ENCODE measurements at places on chromosomes 12 and 14. TPM values are rescaled to one million over a fixed set of nuclear protein-coding genes. Genes with fewer than 3 reads are reported as not detected.

The LMNTD1 gene
- total RNA-seq: 0.15 TPM

The KERA gene
- total RNA-seq: not detected

The KRT85 gene
- not detected for total RNA-seq

The KCNC2 gene
- total RNA-seq: not detected

The SLC38A2 gene
- total RNA-seq: 745 TPM

The SCNN1A gene
- total RNA-seq: 0.29 TPM

The TAS2R50 gene
- total RNA-seq: 1.9 TPM

The GPRC5D gene
- not detected for total RNA-seq

The C14orf93 gene
- total RNA-seq: 12.8 TPM

The OTOGL gene
- total RNA-seq: 2.9 TPM

The KRT74 gene
- not detected for total RNA-seq

The HPD gene
- 0.22 TPM for total RNA-seq

The POTEG gene
- total RNA-seq: not detected

The KRT75 gene
- not detected for total RNA-seq

The KLRB1 gene
- not detected for total RNA-seq

The CCDC38 gene
- 0.89 TPM for total RNA-seq

The CD4 gene
- total RNA-seq: not detected

The ENDOU gene
- 0.37 TPM for total RNA-seq

The BEGAIN gene
- total RNA-seq: 40.0 TPM

The RDH16 gene
- not detected for total RNA-seq

The TIGAR gene
- 22.0 TPM for total RNA-seq

All from NCI-H460 (cell line).